IMR-90 (cell line): ENCODE measurements at places on chromosomes 7 and 10. TPM values are rescaled to one million over a fixed set of nuclear protein-coding genes. Genes with fewer than 3 reads are reported as not detected.

GRCh38 chr10:44976352-44977198 is 2.0 kb downstream of the DEPP1 start:
- no peak for DNase-seq
- H3K36me3 ChIP-seq, result peaks cover 18% of the 10 kb centered on the region; the same call in 1 of the 2 replicates
- H3K4me3 ChIP-seq, result peak overlapping the region; percentile 55; the same call in 1 of the 2 replicates
- H3K4me1 ChIP-seq, result peaks cover 53% of the 10 kb centered on the region
- no peaks in the 10 kb centered on the region for H3K27me3 ChIP-seq
- peak overlapping the region; percentile 8; the same call in 1 of the 2 replicates for H3K27ac ChIP-seq

DNA sequence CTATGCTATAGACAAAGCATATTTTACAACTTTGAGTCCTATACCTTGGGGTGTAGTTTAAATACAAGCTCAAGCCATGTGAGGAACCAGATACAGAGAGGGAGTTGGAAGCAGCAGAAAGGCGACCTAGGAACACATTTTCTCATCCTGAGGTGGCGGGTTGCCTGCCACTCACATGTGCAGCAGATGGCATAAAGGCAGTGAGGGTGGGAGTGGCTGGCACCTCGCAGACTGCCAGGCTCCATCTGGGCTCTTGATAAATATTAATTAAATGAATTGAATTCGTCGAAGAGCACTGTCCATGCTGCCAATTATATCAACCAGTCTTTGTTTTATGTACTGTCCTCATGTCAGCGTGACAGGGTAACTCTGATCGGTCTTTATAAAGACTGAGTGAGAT is 79.0 kb upstream of the SEMA3C start:
- H3K27ac ChIP-seq, result no peak overlapping the region
- H3K27me3 ChIP-seq, result no peaks in the 10 kb centered on the region
- no peaks in the 10 kb centered on the region for H3K36me3 ChIP-seq

GRCh38 chr10:96863922-96864543 is 31.9 kb downstream of the LCOR start:
- peak; percentile 40 for DNase-seq
- H3K27ac ChIP-seq, result no peak overlapping the region
- no peaks in the 10 kb centered on the region for H3K27me3 ChIP-seq

GRCh38 chr10:77505431-77506334 is 131.9 kb downstream of the KCNMA1 start:
- peaks cover 36% of the 10 kb centered on the region for H3K4me1 ChIP-seq
- no peak overlapping the region for H3K4me3 ChIP-seq
- peak; percentile 91 for DNase-seq
- H3K36me3 ChIP-seq, result no peaks in the 10 kb centered on the region
- no peaks in the 10 kb centered on the region for H3K27me3 ChIP-seq

HECW1 gene
- 1.1 and 1.3 TPM in 2 replicates for total RNA-seq

DNA sequence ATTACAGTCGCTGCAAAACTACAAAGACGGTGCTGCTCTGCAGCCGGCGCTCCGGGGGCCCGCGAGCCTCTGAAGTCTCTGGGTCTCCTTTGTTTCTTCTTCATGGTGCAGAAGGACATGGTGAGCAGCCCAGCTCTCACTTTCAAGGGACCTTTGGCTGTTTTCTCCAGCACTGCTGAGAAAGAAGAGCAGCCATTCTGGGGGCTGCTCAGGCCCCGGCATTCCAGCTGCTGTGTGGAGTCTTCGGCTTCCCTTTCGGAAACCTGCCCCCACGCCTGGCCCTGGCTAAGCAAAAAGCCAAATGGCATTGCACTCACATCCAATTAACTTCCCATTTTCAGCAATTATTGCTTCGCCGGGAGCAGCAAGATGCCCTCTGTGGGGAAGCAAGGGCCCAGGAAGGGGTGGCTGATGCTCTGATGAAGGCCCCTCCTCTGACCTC is 555.7 kb downstream of the PTPRN2 start:
- no peaks in the 10 kb centered on the region for H3K4me1 ChIP-seq
- no peak overlapping the region for H3K27ac ChIP-seq
- no peaks in the 10 kb centered on the region for H3K27me3 ChIP-seq
- no peak for DNase-seq
- no peak overlapping the region for H3K4me3 ChIP-seq

TEX36 gene
- total RNA-seq, result not detected in 2 replicates

TLX1 gene
- not detected in 2 replicates for total RNA-seq

SLC16A9 gene
- 0.18 and 0.56 TPM in 2 replicates for total RNA-seq

DNA sequence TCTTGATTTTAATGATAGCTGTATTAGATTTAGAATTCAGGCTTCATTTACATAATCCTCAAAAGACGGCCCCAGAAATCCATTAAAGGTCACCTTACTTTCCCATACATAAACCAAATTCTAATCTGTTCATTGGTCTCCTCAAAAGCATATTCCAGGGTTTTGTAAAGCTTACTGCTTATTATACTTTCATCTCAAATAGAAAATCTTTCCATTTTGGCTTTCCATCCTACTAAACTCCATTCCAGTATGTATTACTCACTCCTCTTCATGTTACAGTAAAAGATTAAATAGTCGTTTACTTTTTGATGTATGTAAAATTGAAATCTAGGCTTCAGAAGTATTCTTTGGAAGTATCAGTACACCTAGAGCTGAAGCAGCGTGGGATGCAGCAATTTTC is 143.5 kb upstream of the LRRN3 start:
- peak; percentile 22 for DNase-seq
- H3K27ac ChIP-seq, result no peak overlapping the region
- H3K36me3 ChIP-seq, result no peaks in the 10 kb centered on the region
- H3K27me3 ChIP-seq, result no peaks in the 10 kb centered on the region
- H3K4me3 ChIP-seq, result no peak overlapping the region

GRCh38 chr10:13099144-13099665 is 758 bp upstream of the OPTN start:
- peaks cover 2% of the 10 kb centered on the region for H3K36me3 ChIP-seq
- H3K27me3 ChIP-seq, result no peaks in the 10 kb centered on the region
- H3K4me3 ChIP-seq, result peak overlapping the region; percentile 73
- H3K4me1 ChIP-seq, result peaks cover 7% of the 10 kb centered on the region

TRIM4 gene
- 10.6 and 15.3 TPM in 2 replicates for total RNA-seq

DNA sequence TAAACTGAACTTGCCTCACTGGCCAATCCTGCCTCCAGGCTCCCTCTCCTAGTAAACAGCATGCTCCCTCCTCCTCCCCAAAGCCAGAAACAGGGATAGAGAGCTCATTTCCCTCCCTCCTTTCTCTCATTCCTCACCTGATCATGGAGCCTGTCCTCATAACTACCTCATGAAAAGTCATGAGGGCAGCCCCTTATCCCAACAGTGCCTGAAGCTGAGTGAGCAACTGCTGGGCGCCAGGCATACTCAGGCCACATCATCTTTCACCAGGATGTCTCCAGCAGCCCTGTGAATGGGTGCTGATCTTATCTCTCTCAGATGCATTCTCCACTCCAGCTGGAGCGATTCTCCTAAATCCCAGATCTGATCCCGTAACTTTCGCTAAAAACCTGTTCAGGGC is 307.2 kb downstream of the PRPF18 start:
- no peaks in the 10 kb centered on the region for H3K27me3 ChIP-seq
- no peak overlapping the region for H3K27ac ChIP-seq

GRCh38 chr7:98653601-98654310 is 36.7 kb downstream of the NPTX2 start:
- H3K27ac ChIP-seq, result no peak overlapping the region
- no peaks in the 10 kb centered on the region for H3K27me3 ChIP-seq
- no peak overlapping the region for H3K4me3 ChIP-seq
- H3K4me1 ChIP-seq, result no peaks in the 10 kb centered on the region

DNA sequence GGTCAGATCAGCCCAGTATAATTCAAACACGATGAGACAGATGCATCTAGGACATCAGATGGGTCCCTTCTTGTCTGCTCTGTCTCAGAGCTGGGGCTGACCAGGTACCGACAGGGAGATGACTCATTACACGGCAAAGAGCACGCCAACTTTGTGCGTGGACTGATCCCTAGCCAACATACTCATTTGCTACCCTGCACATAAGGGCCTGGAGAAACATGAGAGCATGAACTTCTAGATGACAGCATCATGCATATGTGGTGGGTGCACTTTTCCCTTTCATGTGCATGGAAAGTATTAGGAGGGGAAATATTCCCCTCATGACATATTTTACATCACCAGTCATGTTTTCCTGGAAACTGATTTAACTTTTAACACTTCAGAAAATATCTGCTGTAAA is 35.1 kb upstream of the NPVF start:
- H3K27me3 ChIP-seq, result peaks cover 2% of the 10 kb centered on the region; the same call in 1 of the 2 replicates
- DNase-seq, result no peak
- no peaks in the 10 kb centered on the region for H3K36me3 ChIP-seq
- H3K4me3 ChIP-seq, result no peak overlapping the region
- H3K4me1 ChIP-seq, result no peaks in the 10 kb centered on the region
- H3K27ac ChIP-seq, result no peak overlapping the region

EVX1 gene
- total RNA-seq, result not detected in 2 replicates

DNA sequence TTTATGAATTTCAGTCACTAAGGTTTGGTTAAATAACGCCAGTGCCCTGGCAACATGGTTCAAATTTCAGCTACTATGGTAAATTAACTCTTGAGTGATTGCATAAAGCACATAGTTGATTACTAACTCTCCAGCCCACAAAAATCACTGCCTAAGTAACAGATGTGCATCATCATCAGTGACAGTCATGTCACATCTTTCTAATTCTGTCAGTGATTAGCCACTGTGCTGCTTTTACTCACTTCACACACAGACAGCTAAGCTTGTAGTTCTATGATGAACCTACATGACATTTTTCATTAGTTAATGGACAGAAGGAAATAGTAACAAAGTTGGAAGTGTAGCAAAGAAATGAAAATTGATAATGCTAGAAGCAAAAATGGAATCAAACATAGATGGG is 108.9 kb downstream of the DNAH11 start:
- no peaks in the 10 kb centered on the region for H3K27me3 ChIP-seq
- no peaks in the 10 kb centered on the region for H3K36me3 ChIP-seq
- H3K27ac ChIP-seq, result no peak overlapping the region
- no peak overlapping the region for H3K4me3 ChIP-seq
